ENCODE measurements at places on chromosomes 12 and 14.

- no peak for DNase-seq
These were observed 87.8 kb downstream of the PAPLN start for GRCh38 chr14:73325063-73325462.

DNA sequence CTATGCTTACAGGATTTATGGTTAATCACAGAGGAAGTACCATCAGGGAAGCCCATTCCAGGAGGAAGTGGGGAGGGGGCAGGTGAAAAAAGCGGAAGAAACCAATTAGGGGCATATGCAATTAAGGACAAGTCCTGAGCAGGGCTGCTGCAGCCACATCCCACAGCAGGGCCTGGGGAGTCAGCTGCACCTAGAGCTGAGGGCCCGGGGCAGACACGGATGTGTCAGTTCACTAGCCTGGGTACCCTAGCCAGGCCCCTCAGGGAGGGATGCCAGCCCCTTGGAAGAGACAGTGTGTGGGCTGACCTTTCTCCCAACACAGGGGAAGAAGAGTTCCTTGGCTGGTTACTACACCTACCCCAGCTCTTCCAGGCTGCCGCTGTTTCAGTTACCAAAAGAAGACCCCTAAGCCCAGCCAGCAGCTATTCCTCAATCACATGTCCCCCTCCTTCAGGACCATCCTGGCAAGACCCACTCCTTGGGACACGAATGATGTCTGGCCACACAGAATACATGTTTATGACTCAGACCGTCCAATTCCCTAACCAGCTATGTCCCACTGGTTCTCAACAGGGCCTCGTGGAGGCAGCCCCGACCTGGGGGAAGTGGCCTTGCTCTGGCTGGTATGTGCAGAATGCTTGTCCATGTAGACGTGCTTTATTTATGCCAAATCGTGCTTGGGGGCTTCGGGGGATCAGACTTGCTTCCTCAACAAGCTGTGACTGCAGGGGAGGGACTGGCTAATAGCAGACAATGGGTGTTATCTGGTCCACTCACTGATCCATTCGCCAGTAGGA lies 133.7 kb upstream of the RTL1 start:
- no peak for DNase-seq

DNA sequence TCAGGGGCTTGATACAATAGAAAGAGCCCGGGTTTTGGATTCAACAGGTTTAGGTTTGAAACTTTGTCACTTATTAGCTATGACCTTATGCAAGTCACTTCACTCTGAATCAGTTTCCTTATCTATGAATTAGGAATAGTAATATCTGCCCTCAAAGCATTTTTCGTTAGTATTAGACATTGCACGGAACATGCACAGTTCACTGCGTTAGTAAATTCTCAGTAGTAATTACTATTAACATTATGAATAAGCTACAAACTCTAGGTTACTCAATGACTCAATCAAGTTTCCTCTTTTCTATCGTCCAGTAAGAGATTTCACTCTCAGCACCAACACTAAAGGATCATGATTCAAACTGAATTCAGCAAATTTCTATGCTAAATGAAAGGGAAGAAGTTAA lies 150.3 kb downstream of the CEP83 start:
- DNase-seq = no peak

- no peak for DNase-seq
These were observed 345.9 kb upstream of the RGS6 start for GRCh38 chr14:71586131-71586897.

- DNase-seq = no peak
These were observed 42.4 kb downstream of the FAM186A start for GRCh38 chr12:50353869-50354593.

DNA sequence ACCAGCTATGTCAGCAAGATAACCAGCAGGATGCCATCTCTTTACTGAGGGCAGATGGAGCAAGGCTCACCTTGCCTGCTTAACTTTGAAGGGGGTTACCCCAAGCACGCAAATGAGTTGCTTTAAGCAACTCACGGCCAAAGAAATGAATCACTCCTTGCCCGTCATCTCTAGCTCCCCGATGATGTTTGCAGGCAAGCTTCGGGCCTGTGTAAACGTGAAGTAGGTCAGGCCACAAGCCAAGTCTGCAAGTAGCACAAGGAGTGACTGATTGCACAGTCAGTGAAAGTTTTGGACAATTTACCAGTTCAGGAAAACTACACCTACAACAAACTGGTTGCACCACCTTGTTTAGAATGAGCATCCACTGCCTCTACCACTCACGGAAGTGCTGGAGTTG lies 699.7 kb upstream of the TBX3 start:
- DNase-seq = peak; percentile 88

GRCh38 chr12:89703768-89704167 lies 4.9 kb downstream of the ATP2B1 start:
- DNase-seq = no peak

- no peak for DNase-seq
These were observed 10.0 kb upstream of the EEA1 start for GRCh38 chr12:92939116-92939515.

GRCh38 chr12:3014641-3015040 lies 55.4 kb downstream of the TEAD4 start:
- DNase-seq = no peak

- no peak for DNase-seq
These were observed 249.1 kb downstream of the LRIG3 start for GRCh38 chr12:58671196-58671595.

Data from RWPE1 (cell line).